Activated CD4-positive, CD25-positive, alpha-beta regulatory T cell (primary cell): ENCODE measurements at places on chromosomes 6 and 20.
A peak's percentile ranks its signal among the peaks of the same experiment; 100 is the strongest.

- DNase-seq: no peak
These were observed 1.2 kb downstream of the NOX3 start for GRCh38 chr6:155454471-155454870.

DNA sequence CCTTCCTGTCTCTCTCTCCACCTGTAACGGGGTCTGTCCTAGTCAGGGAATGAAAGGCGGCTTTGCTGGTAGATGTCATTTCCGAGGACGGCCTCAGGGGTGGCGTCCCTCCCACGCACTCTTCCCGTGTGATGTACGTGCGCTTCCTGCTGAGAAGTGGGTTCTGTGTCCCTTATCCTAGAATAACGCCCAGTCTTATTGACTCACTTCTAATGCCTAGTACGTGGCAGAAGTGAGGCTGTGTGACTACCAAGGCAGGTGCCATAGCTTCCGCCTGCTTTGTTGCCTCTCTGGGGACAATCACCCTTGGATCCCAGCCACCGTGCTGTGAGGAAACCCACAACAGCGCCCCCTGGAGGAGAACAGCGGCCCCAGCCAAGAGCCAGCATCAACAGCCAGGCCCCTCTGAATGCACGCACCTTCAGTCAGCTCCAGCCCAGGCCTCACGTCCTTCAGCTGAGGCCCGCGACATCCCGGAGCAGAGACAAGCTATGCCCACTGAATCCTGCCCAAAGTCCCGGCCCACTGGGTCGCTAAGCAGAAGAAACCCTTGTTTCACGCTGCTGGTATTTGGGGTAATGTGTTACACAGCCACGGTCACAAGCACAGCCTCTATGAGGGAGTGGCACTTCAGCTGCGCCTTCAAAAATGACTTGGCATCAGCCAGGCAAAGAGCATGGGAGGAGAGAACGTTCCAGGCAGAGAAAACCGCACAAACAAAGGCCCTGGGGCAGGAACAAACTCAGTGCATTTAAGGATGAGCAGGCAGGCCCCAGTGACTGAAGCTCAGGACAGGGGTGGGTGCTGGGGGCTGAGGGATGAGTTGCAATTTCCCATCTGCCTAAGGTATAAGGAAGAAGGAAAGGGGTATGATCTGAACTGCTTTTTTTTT lies 224.2 kb downstream of the NFATC2 start:
- DNase-seq: peak; percentile 19

DNA sequence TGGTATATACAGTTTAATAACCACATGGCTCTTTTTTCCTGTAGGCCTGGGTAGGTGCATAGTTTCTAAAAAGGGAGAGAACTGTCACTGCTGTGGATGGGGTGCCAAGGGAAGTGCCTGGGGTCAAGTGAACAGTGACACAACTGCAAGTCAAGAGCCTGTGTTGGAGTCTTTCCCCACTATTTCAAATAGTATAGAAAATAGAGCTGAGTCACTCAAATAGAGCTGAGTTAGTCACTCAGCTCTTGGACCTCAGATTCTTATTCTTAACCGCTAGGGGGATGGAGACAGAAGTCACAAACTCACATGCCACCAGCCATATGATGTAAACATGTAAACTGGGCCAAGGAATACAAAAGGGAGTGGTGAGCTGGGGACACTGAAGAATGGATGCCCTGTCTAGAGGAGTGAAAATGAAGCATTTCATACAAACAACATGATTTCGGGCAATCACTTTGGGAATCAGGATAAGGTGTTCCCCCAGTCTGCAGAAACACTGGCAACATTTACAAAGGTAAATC lies 2.1 kb downstream of the NQO2 start:
- DNase-seq: no peak

GRCh38 chr20:51640743-51641142 lies 98.2 kb upstream of the NFATC2 start:
- DNase-seq: no peak

GRCh38 chr20:38195521-38195920 lies 30.5 kb upstream of the TGM2 start:
- DNase-seq: no peak

DNA sequence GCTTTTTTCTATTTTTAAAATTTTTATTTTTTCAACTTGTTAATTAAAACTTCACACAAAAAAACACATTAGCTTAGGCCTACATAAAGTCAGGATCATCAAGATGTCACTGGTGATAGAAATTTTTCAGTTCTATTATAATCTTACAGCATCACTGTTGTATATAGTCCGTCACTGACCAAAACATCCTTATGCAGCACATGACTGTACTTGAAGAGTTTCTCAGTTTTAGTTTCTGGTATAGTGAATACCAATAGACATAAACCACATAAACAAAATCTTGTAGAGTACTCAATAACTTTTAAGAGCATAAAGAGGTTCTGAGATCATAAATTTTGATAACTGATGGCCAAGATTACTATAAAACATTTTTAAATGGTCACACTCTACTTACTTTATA lies 71.8 kb downstream of the ASCC3 start:
- DNase-seq: no peak

GRCh38 chr20:31835554-31835953 lies 9.8 kb downstream of the FOXS1 start:
- no peak for DNase-seq

- no peak for DNase-seq
These were observed 5.2 kb downstream of the TENT5A start for GRCh38 chr6:81747327-81747726.

DNA sequence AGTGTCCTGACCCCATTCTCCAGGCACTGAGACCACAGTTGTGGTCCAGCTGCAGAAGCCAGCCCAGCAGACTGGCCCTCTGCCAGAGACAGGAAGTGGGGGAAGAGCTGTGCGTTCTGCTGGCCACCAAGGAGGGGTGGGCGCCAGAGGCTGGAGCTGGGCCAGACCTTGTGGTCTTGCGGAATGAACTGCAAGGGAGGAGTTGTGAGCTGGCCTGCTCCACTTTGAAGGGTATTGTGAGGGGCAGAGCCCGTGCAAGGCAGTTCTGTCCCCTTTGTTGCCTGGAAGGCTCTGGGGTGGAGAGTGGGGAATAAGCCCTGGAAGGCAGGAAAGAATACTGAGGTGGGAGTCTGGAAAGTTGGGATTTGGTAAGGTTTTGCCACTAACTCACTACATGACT lies 3.6 kb upstream of the MDFI start:
- no peak for DNase-seq

DNA sequence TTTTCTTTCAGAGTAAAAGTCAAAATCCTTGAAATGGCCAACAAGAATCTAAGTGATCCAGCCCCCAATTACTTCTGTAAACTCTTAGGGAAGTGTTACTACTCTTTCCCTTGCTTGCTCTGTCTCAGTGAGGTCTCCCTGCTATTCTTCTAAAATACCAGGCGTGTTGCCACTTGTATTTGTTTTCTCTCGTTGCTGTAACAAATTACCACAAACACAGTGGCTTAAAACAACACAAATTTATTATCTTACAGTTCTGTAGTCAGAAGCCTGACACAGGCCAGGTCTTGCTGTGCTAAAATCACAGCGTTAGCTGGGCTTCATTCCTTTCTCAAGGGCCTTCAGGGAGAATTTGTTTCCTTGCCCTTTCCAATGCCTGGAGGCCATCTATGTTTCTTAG lies 59.9 kb downstream of the HECA start:
- no peak for DNase-seq

- no peak for DNase-seq
These were observed 13.2 kb upstream of the SCRT2 start for GRCh38 chr20:688809-689212.

DNA sequence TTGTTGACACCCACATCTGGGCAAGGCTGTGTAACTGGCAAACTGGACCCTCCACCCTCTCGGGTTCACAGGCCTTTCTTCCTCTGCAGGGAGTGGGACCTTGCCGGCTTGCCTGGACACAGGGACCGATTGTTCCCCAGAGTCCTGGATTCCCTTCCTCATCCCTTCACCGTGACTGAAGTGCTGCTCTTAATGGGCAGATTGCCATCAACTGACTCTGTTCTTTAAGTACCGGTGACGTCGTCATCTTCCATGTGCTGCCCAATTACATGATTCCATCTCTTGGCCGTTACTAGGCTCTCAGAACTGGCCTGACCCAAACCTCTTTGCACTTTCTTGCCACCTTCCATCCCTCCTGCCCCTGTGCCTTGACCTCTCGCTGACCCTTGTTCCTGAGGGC lies 85.4 kb downstream of the EYA4 start:
- DNase-seq: no peak

DNA sequence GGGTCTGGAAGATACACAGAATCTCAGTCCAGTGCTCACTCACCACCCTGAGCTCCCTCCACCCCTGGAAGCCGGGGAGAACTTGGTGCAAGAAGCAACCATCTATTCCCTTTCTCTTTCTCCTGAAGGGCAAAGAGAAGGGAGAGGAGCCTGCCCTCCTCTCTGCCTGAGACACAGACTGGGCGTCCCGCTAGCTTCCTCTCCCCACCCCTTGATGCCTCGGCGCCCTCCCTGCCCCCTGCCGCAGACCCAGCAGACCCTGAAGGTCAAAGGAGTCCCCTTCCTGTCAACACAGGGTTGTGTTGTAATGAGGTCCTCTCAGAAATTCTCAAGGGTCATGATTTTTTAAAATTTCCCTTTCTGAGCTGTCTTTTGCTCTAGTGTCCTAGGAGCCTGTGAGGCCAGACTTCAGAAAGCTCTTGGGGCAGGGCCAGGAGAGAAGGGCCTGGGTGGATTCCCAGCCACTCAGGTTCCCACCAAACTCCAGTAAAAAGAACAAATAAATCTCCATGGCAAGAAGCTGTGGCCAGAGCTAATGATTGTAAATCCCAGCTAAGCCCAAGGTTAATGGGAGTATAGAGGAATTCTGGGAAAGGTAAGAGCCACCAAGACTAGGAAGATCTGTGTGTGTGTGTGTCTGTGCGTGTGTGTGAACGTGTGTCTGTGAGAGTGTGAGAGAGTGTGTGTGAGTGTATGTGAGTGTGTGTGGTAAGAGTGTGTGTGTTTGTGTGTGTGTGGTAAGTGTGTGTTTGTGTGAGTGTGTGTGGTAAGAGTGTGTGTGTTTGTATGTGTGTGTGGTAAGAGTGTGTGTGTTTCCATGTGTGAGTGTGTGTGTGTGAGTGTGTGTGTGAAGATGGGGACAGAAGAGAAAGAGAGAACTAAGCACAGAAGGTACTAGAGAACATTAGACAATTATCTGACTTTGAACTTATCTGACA lies 1.1 kb upstream of the JPH2 start:
- no peak for DNase-seq

DNA sequence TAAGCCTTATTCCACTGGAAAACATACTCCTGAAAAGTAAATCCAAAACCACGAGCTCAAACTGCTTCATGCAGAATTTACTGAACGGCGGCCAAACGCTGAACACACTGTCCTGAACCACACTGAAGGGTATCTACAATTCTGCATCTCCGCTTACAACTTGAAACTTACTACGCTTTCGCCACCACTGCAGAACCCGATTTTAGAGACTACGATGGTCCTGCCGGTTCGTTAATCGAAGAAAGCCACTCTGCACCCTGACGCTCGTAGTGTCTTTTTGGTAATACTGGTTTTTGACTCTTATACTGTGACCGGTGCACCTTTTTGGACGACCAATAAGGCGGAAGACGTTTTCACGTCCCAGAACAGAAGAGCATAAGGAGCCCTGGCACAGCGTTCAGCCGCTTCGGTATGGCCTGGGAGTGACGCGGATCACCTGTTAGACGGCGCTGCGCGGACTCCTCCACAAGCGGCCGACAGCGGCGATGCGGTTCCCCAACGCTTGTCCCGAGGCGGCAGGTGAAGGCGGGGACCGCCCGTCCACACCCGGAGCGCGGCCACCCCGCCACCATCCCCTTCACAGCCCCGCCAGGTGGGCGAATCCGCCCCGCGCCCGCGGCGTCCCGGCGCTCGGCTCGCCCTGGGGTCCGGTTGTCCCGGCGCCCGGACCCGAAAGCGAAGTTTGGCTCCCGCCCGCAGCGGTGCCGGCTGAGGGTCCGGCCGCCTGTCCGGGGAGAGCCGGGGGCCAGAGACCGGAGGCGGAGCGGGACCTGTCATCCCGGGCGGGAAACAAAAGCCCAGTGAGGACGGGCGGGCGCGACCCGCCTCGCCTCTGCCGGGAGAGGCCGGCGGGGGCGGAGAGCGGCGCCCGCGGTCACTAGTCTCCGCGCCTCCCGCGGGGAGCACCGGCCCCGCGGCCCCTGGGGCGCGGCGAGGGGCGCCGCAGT lies 784 bp downstream of the FKBP5 start:
- DNase-seq: peak; percentile 16

DNA sequence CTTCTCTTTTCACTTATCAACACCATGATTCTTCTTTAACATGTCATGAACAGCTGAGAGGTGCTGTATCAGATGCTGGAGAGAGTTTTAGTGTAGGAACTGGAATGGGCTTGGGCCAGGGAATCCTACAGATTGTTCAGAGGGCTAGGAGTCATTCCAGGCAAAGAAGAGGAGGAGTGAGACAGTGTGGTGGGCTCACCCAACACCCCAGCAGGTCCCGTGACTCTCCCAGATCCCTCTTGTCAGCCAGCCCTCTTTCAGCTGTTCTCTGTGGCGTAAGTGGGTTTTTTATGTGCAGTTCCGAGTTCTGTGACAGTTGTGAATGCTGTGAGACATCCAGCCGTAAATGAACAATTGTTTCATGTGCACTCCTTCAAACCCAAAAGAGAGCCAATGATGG lies 31.4 kb upstream of the CEP162 start:
- no peak for DNase-seq

GRCh38 chr6:113690281-113691259 lies 166.6 kb upstream of the MARCKS start:
- no peak for DNase-seq

DNA sequence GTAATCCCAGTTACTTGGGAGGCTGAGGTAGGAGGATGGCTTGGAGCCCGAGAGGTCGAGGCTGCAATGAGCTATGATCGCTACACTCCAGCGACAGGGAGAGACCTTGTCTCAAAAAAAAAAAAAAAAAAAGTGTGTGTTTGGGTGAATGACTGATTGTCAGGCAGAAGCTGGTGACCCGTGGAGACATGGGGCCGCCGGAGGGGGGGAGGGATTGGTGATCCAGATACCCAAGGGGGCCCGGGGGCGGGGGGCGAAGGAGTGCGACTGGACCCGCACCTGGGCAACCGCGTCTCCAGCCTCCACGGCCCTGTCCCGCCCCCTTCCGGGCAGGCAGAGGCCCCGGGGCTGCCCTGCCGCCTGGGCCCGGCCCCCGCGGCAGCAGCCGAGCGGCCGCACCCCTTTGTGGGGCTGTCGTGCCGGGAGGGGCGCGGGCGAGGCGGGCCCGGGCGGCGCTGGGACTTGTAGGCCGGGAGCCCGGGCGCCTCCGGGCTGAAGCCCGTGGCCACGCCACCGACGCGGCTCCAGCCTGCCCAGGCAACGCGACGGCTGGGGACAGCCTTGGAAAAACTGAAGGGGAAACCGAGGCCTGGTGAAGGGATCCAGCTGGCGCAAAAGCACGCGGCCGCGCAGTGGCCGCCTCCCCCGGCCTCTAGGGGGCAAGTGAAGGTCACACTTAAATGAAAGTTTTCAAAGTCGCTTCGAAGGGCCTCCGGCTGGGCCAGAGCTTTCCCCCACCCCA lies 2.1 kb upstream of the RBM38 start:
- peak; percentile 70 for DNase-seq

GRCh38 chr6:168581706-168582105 lies 140.7 kb downstream of the SMOC2 start:
- no peak for DNase-seq

DNA sequence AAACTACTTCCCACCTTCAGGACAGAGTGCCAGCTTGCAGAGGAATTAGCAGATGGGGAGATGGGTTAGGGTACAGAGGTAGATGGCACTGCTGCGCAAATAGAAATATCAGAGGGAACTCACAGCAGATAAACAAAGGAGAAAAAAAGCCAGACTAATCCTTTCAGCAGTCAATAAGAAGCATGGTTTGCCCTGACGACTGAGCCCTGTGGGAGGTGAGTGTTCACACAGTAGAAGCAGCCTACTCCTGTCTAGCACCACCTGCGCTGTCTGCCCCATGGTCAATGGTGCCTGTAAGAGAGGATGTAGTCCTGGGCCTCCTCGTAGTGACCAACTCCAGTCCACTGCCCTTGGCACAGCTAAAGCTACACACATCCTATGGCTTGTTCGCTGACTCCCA lies 174.1 kb downstream of the IBTK start:
- no peak for DNase-seq
